ENCODE measurements at places on chromosomes 1 and 21.

DNA sequence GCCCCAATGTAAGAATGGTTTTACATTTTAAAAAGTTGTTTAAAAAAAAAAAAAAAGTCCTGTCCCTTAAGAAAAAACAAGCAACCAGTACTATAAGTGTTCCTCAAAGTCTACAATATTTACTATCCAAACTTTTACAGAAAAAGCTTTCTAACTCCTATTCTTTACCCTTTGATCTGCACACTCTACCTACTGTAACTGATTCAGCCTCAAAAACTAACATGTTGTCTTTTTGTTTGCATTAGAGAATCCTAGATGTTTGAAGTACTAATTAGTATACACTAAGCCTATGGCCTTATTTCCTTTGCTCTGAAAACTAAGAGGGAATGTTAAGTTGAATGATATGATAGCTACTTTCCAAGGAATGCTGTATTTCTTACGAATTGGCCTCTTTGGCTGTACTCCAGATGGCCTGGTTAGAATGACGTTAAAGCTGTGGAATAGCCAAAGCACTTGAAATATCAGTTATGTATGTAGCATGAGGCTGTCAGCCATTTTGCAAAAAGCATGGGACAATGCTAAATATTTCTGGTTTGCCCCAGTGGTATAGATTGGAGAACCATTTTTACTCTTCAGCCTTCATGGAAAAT is 234.8 kb downstream of the GPR52 start:
- no peak for DNase-seq

DNA sequence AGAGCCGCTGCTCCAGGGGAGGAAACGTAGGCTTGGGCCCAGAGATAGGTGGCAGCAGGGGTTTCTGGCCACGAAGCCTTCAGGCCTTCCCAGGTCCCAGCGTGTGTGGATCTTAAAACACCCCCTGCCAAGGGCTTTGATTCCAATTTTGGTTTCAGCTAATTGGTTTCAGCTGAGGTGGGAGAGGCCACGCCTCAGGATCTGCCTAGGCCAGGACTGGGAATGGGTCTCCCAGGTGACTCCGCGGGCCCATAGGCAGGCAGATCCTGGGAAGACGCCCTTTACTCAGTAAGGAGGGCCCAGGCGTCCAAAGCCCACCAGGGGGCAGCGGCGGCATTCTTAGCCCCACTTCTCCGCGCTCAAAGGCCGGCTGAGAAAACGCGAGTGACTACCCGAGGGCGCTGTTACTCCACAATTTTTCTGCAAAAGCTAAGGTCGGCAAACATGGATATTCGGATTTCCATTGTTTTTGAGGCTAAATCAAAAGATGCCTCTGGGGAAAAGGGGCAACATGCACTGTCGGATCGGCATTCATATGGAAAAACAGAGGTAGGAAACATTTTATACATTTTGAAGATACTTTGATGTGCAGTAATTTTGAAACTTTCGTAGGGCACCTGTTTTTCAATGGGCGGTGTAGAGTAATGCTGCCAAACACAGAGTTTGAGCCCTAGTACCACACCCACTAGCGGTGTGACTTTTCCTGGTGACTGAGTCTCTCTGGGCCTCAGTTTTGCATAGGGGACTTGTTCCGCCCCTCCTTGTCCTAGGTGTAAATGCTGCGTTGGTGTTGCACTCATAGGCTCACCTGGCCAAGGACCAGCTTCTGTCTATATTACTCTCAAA is 31.8 kb upstream of the BCL10 start:
- peak; percentile 60 for DNase-seq

DNA sequence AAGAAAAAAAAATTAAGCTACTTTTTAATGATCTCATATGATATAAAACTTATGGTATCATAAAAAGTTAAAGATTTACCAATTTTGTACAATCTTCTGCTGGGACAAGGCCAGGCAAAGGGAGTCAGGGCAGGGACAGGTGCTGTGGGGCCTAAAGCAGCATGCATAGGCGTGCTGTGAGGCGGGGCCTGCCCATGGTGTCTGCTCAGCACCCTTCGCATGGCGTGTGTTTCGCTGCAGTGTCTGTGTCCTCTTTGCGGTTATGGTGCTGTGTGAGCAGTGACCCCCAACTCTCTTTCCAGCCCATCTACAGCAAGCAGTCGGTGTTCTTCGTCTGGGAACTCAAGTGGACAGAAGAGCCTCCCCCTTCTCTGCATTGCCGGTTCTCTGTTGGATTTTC is 13.4 kb upstream of the PWP2 start:
- no peak for DNase-seq

- no peak for DNase-seq
Observed at GRCh38 chr1:98962156-98962555, 42.5 kb downstream of the PLPPR5 start.

GRCh38 chr1:179082333-179082998 is 596 bp downstream of the TOR3A start:
- DNase-seq, result peak; percentile 21

- no peak for DNase-seq
Observed at GRCh38 chr1:158146739-158147138, 34.0 kb upstream of the CD1D start.

DNA sequence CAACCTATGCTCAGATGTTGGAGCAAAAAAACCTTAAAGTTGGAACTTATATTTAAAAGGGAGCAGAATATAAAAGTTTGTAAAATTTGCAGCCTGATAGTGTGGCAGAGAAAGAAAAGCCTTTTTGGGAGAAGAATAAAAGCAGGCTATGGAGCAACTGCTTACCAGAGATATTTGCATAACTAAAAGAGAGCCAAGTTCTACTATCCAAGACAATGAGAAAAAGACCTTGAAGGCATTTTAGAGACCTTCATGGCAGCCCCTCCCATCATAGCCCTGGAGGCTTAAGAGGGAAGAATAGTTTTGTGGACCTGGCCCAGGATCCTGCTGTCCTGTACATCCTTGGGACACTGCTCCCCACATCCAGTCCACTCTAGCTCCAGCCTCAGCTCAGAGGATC is 312.5 kb upstream of the ZRANB2 start:
- no peak for DNase-seq

DNA sequence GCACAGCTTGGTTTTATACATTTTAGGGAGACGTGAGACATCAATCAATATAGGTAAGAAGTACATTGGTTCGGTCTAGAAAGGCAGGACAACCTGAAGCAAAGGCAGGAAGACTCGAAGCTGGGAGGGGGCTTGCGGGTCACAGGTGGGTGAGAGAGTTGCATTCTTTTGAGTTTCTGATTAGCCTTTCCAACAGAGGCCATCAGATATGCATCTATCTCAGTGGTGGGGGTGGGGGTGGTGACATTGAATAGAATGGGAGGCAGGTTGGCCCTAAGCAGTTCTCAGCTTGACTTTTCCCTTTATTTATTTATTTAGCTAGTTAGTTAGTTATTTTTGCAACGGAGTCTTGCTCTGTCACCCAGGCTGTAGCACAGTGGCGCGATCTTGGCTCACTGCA is 85.6 kb downstream of the WDR4 start:
- DNase-seq, result no peak

DNA sequence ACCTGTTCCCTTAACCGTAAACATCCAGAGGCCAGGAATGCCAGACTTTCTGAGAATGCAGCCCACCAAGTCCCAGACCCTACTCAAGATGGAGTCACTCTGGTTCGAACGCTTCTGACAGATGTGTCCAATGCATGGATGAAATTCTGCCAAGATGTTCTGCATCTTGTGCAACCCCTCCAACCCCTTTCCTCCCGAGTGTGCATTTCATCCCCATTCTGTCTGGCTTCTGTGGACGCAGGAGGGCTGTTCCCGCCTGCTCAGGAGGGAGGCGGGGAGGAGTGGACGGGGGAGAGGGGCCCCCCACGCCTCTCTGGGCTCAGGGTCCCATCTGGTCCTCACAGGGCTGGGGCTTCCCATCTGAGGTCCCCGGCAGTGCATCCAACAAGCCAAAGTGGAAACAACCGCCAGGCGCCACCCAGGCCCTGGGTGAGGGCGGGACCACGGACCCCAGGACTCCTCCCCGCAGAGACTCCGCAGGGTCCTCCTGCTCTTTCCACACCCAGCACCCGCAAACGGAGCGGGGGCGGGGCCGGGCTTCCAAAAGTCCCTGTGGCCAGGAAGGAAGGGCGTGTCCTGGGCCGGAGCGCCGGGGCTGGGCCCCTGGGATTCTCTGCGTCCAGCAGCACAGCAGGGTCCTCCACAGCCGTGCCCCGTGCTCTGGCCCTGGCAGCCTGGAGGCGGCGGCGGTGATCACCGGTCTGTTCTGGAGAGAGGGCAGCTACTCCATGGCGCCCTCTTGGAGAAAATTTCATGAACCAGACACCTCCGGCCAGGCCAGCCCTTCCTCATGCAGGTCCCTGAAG is 27.8 kb upstream of the SUMO3 start:
- peak; percentile 62 for DNase-seq

- no peak for DNase-seq
Observed at GRCh38 chr21:45067462-45068285, 6.7 kb upstream of the ADARB1 start.

DNA sequence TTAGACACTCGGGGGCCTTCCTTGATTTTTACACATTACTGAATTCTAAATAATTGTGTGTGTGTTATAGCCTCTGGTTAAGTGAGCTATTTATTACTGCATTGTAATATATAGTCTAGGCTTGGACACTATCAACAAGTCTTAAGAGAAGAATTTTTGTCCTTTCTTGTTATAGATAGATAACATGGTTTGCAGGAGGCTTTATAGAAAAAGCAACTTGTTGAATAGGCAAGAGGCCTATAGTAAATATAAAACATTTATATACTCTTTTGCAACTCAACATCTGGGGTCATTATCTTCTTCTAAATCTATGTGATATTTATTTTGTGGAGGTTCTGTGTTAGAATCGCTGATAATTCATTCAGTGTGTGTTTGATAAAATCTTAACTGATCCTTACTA is 293.8 kb downstream of the NFIA start:
- no peak for DNase-seq

- DNase-seq, result peak; percentile 29
Observed at GRCh38 chr1:50978144-50978851, 8.3 kb downstream of the CDKN2C start.

- no peak for DNase-seq
Observed at GRCh38 chr21:32184485-32184884, 94.4 kb downstream of the MIS18A start.

GRCh38 chr1:57026624-57027354 is 61.0 kb upstream of the C8B start:
- no peak for DNase-seq

- DNase-seq, result no peak
Observed at GRCh38 chr1:106178791-106179190, 877.7 kb upstream of the PRMT6 start.

- DNase-seq, result no peak
Observed at GRCh38 chr1:105934806-105935205, 1121.7 kb upstream of the PRMT6 start.

- DNase-seq, result no peak
Observed at GRCh38 chr1:22611530-22611947, 24.9 kb upstream of the C1QA start.

DNA sequence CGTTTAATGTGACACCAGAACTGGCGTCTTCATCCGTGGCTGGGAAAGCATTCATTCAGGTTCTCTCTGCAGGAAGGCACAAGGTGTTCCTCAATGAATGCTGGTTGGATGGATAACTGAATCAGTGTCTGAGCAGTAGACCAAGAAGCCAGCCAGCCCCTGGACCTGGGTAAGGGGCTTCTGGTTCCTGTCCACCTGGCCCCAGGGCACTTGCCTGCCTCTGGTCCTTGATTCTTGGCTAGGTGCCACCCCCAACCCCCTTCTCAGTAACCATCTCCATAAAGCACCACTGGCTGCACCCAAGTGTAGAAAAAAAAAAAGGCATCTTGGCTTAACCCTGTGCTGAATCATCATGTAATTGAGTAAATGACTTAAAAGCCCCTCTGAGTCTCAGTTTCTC is 59.1 kb downstream of the KCND3 start:
- no peak for DNase-seq

DNA sequence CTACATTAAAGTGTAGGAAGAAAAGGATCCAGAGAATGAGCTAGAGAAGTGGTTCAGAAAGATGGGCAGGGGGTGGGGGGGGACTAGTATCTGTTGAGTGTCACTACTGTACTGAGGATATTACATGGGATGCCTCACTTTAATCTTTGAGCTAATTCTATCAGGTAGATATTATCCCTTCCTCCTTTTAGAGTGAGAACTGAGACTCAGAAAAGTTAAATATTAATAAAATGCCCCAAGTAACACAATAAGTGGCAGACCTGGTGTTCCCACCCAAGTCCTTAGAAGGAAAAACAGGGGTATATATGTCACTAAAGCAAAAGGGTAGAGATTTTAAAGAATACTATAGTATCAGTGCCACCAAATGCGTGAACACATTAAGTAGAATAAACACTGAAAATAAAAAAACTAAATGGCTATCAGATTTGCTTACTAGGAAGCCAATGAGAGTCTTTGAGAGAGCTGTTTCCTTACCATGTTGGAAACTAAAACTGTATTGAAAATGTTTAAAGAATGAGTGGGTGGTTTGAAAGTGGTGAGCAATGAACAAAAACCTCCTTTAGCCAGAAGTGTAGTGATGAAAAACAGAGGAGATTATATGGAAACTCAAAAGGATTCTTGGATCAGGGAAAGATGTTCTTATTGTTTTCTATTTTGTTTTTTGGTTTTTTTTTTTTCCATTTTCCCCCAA is 230.8 kb downstream of the BARHL2 start:
- DNase-seq, result no peak

DNA sequence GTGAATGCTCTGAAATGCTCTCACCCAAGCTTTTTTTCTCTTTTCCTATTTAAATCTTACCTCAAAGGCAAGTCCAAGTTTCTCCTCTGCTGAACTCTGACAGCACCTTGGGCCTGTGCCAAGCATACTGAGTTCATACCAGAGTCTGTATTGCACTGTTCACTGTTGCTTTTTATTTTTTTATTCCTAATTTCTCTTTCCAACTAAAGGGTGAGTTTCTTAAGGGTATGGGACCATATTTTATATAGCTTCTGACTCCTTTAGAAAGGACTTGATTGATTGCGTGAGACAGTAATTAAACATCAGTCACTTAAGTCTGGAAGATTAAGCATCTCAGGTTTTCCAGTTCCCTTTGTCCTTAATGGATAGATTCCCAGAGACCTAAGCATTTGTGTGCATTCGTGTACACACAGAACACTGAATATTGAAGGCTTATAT is 69.9 kb downstream of the CACHD1 start:
- DNase-seq, result no peak

GRCh38 chr1:245420926-245421325 is 266.1 kb downstream of the KIF26B start:
- DNase-seq, result no peak

- no peak for DNase-seq
Observed at GRCh38 chr1:59223989-59224634, 72.8 kb upstream of the FGGY start.

DNA sequence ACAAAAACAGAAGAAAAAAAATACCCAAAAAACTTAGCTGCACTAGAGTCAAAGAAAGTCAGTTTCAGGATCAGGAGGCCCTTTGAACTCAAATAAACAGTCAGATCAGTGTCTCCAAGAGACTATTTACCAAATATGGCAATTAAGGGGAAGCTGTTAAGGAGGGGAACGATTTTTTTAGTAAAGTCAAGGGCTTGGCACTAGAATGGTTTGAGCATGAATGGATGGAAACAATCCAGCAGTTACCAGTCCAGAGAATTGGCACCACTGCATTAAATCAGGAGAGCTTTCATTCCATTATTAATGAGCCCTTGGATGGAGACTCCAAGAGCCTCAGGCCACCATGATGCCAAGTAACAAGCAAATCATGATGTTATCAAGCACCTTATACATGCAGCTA is 7.2 kb downstream of the TRAPPC3 start:
- DNase-seq, result no peak

GRCh38 chr21:18148401-18148800 is 96.2 kb upstream of the CHODL start:
- DNase-seq, result no peak

Data from SW 1271 (cell line).